ENCODE measurements at places on chromosomes 11 and 22.

- no peak for DNase-seq
These were observed 69.4 kb upstream of the AMPD3 start for GRCh38 chr11:10385696-10386095.

DNA sequence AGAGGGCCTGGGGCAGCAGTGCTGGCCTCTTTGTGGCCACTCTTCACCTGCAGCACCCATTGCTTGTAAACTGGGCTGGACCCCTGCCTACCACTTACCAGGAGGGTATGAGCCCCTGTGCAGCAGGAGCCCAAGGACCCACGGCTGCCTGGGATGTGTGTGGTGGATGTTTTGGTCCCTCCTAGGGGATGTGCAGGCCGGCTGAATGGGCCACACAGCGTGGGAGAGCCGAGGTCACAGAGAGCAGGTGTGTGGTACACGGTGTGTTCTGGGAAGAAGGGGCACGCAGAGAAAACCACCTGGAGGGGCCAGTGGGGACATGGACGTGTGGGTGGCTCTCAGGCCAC, 19.3 kb upstream of the GNB1L start:
- DNase-seq, result no peak

DNA sequence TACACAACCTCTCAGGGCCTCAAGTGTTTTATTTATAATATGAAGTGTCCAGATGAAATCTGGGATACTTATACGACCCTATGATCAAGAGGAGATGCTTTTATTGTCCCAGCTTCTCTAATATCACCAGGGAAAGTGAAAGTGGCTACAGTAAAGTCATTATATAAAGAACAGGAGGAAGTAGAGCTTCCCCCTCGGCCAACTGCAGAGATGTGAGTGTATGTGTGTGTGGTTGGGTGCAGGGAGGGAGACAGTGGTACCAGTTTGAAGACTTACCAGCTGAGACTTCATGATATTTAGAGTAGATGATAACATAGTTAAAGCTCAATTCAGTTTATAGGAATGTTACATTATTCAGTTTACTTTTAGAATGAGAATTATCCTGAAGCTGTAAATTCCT, 373.6 kb upstream of the DDI1 start:
- DNase-seq, result no peak

- no peak for DNase-seq
These were observed 55.6 kb downstream of the ATG16L2 start for GRCh38 chr11:72869831-72870230.

GRCh38 chr22:37377927-37378326, 49.4 kb downstream of the ELFN2 start:
- no peak for DNase-seq

All from activated effector memory CD4-positive, alpha-beta T cell treated with Interleukin-2 at 50 U/mL for 16 hours (primary cell).